Cerebellum (tissue), 4 donors: ENCODE measurements at places on chromosomes 12 and 14.

- DNase-seq = peak; percentile 77
Observed at GRCh38 chr14:53953002-53953827, 3.4 kb downstream of the BMP4 start.

DNA sequence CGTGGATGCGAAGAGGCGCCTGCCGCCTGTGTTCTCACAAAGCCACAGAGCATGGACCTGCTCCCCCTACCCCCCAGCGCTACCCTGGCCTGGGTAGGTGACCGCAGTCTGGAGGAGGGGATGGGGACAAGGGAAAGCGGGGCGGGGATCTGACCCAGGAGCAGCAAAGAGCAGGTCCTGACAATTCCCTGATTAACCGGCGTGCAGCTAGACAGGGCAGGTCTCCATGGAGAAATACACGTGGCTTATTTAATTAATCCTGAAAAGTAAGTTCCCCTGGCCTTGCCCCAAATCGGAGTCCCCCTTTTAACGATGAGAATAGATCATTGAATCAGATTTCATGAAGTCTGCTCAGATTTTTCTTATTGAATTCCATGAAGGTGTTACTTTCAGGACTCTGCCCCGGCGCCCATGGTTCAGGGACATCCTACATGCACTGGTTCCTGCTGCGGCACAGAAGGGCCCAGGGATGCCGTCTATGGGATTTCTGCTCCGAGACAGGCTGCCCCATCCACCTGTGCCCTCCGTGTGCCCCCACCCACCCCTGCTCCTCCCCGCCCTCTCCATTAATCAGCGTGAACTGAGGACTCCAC is 251.0 kb upstream of the SFSWAP start:
- no peak for DNase-seq

GRCh38 chr12:115341442-115341841 is 657.5 kb upstream of the TBX3 start:
- no peak for DNase-seq

DNA sequence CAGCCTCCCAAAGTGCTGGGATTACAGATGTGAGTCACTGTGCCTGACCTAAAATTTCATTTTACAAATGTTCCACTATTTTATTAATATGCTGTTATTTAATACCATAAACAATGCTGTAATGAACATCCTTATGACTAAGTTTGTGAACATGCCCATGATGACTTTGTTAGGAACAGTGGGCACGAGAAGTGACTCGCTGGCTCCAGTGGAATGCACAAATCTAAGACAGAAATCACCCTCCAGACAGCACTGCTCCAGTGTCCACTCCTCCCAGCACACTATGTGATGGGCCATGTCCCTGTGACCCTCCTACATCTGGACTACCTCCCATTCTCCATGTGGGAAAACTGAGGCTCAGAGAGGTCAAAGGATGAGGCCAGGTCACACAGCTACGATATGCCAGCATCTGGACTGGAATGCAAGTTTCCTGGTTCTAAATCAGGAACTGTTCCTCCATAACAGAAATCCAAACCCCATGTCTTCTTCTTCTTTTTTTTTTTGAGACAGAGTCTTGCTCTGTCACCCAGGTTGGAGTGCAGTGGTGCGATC is 57.9 kb downstream of the GPR68 start:
- DNase-seq = no peak

DNA sequence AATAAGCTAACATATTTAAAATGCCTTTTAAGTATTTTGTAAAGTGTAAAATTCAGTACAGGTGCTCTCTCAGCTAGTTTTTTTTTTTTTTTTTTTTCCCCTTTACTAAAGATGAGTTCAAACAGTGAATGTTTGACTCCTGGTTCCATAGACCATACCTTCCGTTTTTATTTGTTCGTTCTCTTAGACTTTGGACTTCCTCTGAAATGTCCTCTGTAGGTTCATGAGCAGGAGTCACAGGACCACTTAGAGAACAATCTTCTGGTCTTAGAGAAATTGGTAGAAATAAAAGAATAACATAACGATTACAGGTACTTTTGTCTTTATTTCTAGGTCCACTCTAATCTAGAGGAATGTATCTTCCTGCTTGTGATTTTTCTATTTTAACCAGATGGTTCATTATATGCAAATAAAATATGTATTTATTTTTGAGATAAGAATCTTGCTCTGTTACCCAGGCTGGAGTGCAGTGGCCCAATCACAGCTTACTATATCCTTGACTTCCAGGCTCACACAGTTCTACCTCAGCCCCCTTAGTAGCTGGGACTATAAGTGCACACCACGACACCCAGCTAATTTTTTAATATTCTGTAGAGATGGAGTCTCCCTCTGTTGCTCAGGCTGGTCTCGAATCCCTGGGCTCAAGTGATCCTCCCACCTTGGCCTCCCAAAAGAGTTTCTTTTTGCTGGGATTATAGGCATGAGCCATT is 25.8 kb downstream of the STYX start:
- no peak for DNase-seq
